Activated CD4-positive, alpha-beta T cell treated with anti-CD3 and anti-CD28 coated beads for 36 hours (primary cell): ENCODE measurements at places on chromosomes 5 and 9. TPM values are rescaled to one million over a fixed set of nuclear protein-coding genes. Genes with fewer than 3 reads are reported as not detected.

Gene SURF6
- total RNA-seq, result 24.3 TPM

Gene EIF4E1B
- not detected for total RNA-seq

Gene AGXT2
- total RNA-seq, result not detected

Gene WASHC1
- total RNA-seq, result 11.2 TPM

Gene LRRC19
- not detected for total RNA-seq

Gene DDX4
- total RNA-seq, result not detected

Gene IGFBPL1
- total RNA-seq, result not detected

GRCh38 chr9:70947086-70947485, 174.3 kb downstream of the TRPM3 start:
- DNase-seq, result no peak
- no peaks in the 10 kb centered on the region for H3K4me1 ChIP-seq

- H3K36me3 ChIP-seq, result peaks cover 17% of the 10 kb centered on the region
- no peaks in the 10 kb centered on the region for H3K27me3 ChIP-seq
- DNase-seq, result no peak
- no peak overlapping the region for H3K27ac ChIP-seq
- no peak overlapping the region for H3K4me3 ChIP-seq
Observed at GRCh38 chr9:123039617-123040219, 6.3 kb downstream of the GPR21 start.

DNA sequence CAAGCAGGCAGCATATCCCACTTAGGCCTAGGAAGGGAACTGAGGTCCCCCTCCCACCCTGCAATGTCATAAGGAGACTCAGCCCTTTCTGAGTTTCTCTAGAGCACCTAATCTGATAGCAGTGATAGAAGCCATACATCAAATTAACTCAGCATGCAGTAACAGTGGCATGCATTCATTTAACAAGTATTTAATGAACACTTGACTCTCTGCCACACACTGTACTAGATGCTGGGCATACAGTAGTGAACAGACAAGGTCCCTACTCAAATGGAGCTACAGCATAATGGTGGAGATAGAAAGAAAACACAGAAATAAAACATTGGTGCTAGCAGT, 58.6 kb downstream of the SLC22A5 start:
- DNase-seq, result no peak
- peaks cover 34% of the 10 kb centered on the region for H3K36me3 ChIP-seq
- no peak overlapping the region for H3K4me3 ChIP-seq
- peaks cover 97% of the 10 kb centered on the region for H3K4me1 ChIP-seq
- peak overlapping the region; percentile 94 for H3K27ac ChIP-seq

DNA sequence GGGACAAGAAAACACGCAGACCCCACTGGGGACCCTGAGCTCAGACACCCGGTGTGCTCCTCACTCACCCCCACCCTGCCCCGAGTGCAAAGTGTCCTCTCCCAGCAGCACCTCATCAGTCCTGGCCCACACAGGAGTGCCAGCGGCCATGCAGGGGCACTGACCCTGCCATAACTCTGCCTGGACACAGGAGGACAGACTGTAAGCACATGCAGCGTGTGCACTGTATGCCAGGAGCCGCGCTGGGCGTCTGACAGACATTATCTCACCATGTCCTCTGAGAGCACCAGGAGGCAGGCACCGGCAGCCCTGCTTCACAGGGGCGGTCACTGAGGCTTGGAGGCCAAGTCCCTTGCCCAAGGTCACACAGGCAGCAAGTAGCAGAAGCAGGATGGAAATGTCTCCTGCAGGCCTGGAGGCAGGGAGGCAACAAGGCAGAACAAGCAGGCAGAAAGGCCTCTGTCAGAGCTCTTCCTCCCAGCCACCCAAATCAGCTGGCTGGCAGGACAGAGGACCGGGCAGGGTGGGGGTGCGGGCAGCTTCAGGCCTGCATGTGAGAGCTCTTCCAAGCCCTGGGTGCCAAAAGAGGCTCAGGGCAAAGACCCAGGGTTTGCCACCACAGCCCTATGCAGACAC, 8.4 kb downstream of the EEIG1 start:
- peaks cover 96% of the 10 kb centered on the region for H3K4me1 ChIP-seq
- peaks cover 30% of the 10 kb centered on the region for H3K36me3 ChIP-seq
- H3K27ac ChIP-seq, result peak overlapping the region; percentile 77
- H3K27me3 ChIP-seq, result no peaks in the 10 kb centered on the region
- H3K4me3 ChIP-seq, result peak overlapping the region; percentile 97

- no peak overlapping the region for H3K27ac ChIP-seq
- peaks cover under 1% of the 10 kb centered on the region for H3K4me1 ChIP-seq
- H3K36me3 ChIP-seq, result no peaks in the 10 kb centered on the region
- H3K27me3 ChIP-seq, result no peaks in the 10 kb centered on the region
- no peak for DNase-seq
- H3K4me3 ChIP-seq, result no peak overlapping the region
Observed at GRCh38 chr5:168941901-168942300, 359.0 kb downstream of the SLIT3 start.

DNA sequence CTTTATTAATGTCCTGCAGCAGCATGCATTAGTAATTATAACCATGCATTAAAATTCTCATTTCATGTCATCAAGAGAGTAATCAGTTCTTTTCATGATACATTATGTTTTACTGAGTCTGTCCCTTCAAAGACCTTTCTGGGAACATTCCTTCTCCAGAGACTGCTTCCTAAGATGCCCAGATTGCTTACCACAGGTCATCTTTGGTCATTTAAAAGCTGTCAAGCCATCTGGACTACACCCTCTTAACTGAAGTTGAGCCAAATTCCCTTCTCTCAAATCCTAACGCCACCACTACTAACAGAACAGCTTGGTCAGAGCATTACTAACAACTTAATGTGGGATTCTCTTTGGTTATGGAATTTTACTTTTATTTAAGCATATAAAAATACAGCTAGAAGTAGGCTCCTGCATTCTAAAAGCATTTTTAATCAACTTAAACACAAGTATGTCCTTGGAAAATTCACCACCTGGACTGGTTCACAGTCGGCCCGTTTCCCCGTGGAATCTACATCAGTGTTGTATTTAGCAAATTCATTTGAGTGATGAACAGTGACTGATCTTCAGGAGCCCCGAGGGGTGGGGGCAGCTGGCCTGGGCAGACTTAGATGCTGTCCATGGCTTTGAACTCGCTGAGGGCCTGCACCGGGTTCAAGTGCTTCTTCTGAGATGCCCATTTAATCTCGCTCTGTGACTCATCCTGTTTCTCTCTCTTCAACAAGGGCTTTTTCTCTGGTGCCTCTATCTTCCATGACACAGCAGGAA, 92.8 kb upstream of the CCDC112 start:
- H3K27ac ChIP-seq, result no peak overlapping the region
- H3K4me3 ChIP-seq, result no peak overlapping the region
- no peak for DNase-seq
- no peaks in the 10 kb centered on the region for H3K4me1 ChIP-seq
- peaks cover 2% of the 10 kb centered on the region for H3K27me3 ChIP-seq

GRCh38 chr5:86864051-86864450, 246.3 kb downstream of the COX7C start:
- peaks cover 12% of the 10 kb centered on the region for H3K27me3 ChIP-seq
- no peak for DNase-seq
- no peak overlapping the region for H3K27ac ChIP-seq
- H3K4me1 ChIP-seq, result no peaks in the 10 kb centered on the region
- H3K4me3 ChIP-seq, result no peak overlapping the region

DNA sequence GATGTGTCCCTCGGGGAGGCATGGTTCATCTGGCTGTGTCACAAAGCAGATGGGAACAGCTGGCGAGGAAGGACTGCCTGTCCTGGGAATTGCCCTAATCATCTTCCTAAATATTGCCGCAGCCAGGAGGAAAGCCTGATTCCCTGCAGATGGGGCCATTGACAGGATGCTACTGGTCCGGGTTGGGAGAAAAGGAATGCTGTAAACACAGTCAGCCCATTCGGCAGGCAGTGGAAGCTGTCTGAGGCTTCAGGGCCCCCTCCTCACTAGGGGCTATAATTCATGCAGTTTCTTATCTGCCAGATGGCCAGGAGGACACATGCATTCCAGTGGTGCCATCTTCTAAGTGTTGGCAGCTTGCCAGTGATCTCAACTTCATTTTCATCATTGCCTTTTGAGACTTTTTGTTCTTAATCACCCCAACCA, 110.3 kb downstream of the KCNIP1 start:
- peaks cover 2% of the 10 kb centered on the region for H3K27me3 ChIP-seq
- no peak for DNase-seq
- no peaks in the 10 kb centered on the region for H3K36me3 ChIP-seq
- peaks cover 2% of the 10 kb centered on the region for H3K4me1 ChIP-seq

- no peak for DNase-seq
- no peaks in the 10 kb centered on the region for H3K4me1 ChIP-seq
- H3K27me3 ChIP-seq, result peaks cover 3% of the 10 kb centered on the region
- no peak overlapping the region for H3K27ac ChIP-seq
Observed at GRCh38 chr9:107630156-107630555, 140.6 kb upstream of the KLF4 start.

DNA sequence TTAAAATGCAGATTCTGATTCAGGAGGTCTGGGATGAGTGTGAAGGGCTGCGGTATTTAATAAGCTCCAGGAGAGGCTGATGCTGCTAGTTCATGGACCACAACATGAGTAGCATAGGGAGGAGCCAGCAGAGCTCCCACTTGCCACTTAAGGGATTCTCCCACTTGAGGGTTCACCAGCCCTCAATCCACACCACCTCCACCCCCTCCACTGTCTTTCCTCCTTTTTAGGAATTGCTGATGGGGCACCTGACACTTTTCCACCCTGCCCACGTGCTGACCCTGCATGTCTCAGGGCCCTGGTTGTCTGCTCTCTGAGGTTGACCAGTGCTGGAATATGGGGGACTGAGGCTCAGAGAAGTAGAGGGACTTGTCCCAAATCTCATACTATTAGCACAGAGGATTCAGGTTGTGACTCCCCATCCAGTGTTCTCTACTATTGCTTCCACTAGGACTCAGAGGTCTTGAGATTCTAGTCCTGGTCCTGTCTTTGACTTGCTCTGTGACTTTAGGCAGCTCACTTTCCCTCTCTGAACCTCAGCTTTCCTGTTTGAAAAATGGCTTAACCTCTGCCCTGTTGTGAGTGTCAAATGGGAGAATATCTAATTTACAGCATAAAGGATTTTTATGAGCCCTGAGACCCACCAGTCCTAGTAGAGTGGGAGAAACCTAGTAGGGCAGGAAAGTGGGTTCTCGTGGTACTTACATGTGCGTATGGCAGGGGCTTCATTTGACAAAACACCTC, 72.9 kb downstream of the PPARGC1B start:
- no peaks in the 10 kb centered on the region for H3K27me3 ChIP-seq
- H3K36me3 ChIP-seq, result no peaks in the 10 kb centered on the region
- no peaks in the 10 kb centered on the region for H3K4me1 ChIP-seq
- DNase-seq, result no peak

- H3K27ac ChIP-seq, result no peak overlapping the region
- peaks cover 48% of the 10 kb centered on the region for H3K36me3 ChIP-seq
- H3K4me3 ChIP-seq, result no peak overlapping the region
- peak; percentile 27 for DNase-seq
- no peaks in the 10 kb centered on the region for H3K27me3 ChIP-seq
Observed at GRCh38 chr5:140672455-140673186, 755 bp downstream of the DND1 start.

DNA sequence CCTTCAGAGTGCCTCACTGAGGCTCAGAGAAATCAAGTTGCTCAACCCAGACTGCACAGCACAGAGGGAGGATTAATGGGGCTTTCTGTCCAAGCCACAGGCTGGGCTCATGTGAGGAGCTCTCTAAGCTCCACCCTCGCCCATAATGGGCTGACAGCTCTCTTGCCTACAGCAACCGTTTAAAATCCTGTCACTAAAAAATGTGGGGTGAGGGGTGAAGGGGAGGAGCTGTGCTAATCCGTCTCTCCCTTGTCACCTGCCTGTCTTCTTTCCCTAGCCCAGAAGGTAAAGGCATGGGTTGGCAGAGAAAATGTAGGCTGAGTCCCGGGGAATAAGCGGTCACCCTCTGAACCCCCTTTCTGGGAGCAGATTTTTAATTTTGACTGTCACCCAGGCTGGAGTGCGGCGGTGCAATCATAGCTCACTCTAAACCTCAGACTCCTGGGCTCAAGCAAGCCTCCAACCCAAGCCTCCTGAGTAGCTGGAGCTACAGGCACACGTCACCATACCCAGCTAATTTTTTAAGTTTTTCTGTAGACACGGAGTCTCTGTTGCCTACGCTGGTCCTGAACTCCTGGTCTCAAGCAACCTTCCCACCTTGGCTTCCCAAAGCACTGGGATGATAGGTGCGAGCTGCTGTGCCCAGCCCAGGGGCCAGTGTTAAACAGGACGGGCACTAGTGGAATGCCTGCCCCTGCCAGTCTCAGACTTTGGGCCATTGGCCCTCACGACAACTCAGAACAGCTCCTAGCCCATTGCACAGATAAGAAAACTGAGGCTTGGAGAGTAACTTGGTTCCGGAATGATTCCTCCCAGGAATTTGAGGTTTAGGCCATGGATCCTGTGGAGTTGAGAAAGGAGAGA, 89.5 kb downstream of the LMX1B start:
- H3K36me3 ChIP-seq, result no peaks in the 10 kb centered on the region
- H3K4me1 ChIP-seq, result peaks cover 19% of the 10 kb centered on the region
- DNase-seq, result no peak
- no peak overlapping the region for H3K4me3 ChIP-seq

GRCh38 chr9:87269296-87270176, 228.1 kb upstream of the DAPK1 start:
- H3K36me3 ChIP-seq, result no peaks in the 10 kb centered on the region
- peaks cover 10% of the 10 kb centered on the region for H3K27me3 ChIP-seq
- no peak overlapping the region for H3K27ac ChIP-seq
- H3K4me3 ChIP-seq, result no peak overlapping the region
- no peak for DNase-seq

DNA sequence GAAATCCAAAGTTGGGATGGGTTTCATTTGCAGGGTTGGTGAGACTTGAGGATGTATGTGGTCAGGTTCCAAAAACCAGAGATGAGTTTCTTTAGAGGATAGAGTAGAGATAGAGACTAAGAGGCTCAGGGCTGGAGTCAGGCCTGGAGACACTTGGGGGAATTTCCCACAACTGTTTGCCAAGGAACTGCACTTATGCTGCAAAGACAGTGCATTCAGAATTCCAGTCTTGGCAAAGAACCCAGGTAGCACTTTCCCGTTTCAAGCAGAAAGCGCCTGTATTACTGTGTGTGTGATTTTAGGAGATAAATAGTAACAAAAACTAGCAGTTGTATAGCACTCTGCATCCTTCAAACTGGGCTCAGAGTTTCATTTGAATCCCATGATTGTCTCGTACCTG, 55.4 kb downstream of the SNCAIP start:
- H3K4me3 ChIP-seq, result no peak overlapping the region
- H3K27ac ChIP-seq, result no peak overlapping the region
- no peaks in the 10 kb centered on the region for H3K36me3 ChIP-seq
- DNase-seq, result no peak

- H3K27me3 ChIP-seq, result peaks cover under 1% of the 10 kb centered on the region
- H3K27ac ChIP-seq, result no peak overlapping the region
- no peak overlapping the region for H3K4me3 ChIP-seq
- no peaks in the 10 kb centered on the region for H3K36me3 ChIP-seq
- H3K4me1 ChIP-seq, result no peaks in the 10 kb centered on the region
Observed at GRCh38 chr5:150587016-150587415, 53.4 kb upstream of the SYNPO start.

GRCh38 chr9:7844242-7844641, 44.7 kb upstream of the DMAC1 start:
- DNase-seq, result no peak
- H3K4me1 ChIP-seq, result no peaks in the 10 kb centered on the region
- no peak overlapping the region for H3K27ac ChIP-seq
- no peaks in the 10 kb centered on the region for H3K27me3 ChIP-seq
- no peak overlapping the region for H3K4me3 ChIP-seq
- no peaks in the 10 kb centered on the region for H3K36me3 ChIP-seq

- peaks cover 29% of the 10 kb centered on the region for H3K4me1 ChIP-seq
- H3K4me3 ChIP-seq, result no peak overlapping the region
- peaks cover 4% of the 10 kb centered on the region for H3K36me3 ChIP-seq
- H3K27me3 ChIP-seq, result no peaks in the 10 kb centered on the region
Observed at GRCh38 chr9:137660144-137660543, 41.3 kb downstream of the EHMT1 start.
